NCI-H1417 (cell line): ENCODE measurements at places on chromosomes 1 and 21.

GRCh38 chr1:18923756-18924211 lies 21.4 kb upstream of the ALDH4A1 start:
- DNase-seq: no peak

DNA sequence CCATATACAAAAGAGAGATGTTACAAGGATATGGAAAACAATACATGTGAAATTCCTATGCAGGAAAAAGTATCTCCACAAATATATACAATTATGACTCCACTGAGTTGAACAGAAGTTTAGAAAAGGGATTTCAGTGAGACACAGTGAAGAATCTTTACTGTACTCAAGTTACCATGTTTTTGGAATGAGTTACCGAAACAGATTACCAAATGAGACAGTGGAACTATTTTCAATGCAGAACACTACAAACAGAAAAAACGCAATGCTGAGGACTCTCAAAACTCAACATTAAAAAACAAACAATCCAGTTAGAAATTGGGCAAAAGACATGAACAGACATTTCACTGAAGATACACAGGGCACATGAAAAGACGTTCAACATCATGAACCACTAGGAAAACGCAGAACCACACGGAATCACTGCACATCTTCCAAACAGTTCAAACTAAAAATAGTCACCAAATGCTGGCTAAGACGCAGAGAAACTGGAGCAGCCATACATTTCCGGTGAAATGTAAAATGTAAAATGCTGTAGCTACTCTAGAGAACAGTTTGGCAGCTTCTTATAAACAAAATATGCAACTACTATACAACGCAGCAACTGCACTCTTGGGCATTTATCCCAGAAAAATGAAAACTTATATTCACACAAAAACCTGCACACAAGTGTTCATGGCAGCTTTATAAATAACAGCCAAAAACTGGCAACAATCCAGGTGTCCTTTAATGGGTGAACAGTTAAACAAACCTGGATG lies 118.7 kb downstream of the UBR4 start:
- no peak for DNase-seq

DNA sequence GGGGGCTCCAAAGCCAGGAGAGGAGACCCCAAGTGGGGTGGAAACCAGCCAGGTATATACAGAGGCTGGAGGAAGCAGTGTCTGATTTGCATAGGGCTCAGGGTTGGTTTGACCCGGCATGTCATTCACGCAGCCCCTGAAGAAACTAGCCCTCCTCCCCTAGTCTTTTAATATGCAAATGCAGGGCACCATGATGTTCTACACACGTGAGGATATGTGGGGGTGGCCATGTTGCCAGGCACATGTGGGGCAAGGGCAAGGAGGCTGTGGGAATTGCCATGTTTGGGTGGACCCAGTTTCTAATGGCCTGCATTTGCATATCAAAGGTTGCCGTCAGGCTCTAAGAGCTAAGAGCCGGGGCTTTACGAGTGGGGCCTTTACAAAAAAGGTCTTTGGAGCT lies 12.0 kb upstream of the RHOU start:
- no peak for DNase-seq

GRCh38 chr1:233487408-233487807 lies 126.5 kb upstream of the KCNK1 start:
- DNase-seq: no peak

DNA sequence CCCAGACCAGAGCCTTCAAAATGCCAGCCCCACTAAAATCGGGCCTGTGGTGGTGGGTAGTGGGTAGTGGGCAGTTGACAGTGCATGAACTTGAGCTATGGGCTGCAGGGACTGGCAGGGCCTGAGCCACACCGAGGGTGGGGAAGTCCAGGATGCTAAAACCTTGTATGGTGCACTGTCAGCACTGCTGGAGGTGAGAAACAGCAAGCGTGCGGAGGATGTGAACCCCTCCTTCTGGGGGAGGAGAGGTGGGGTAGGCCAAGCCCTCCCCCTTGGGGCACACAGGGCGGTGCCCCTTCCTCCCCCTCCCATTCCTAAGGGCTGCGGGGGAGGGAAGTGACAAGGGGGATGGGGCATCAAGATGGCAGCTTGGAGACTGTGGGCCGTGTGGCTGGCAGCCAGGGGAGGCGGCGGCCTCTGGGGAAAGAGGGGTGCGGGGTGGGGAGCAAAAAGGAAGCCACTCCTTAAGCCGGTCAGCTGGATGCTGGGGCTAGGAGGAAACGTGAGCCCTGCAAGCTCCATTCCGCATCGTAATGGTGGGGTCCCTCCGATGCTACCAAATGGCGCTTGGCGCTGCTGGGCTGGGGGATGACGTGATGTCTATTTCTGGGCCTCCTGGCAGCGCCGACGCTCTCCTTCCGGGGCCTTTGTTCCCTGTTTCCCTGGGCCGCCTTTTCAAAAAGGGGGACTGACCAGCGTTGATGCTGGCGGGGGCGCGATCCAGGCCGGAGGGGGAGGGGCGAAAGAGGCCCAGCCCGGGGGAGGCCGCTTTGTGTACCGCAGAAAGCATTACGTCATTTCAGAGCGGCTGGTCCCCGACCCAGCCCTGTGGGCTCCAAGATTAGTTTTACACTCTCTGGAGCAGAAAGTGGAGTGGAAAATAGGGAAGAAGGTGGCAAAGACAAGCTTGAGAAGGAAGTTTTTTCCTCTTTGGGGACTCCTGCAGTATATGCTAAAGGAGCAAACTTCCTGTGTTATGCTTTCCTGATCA lies 809 bp downstream of the SYT11 start:
- peak; percentile 91 for DNase-seq

- DNase-seq: no peak
Measured at GRCh38 chr1:53390736-53391135, 62.9 kb upstream of the LRP8 start.

DNA sequence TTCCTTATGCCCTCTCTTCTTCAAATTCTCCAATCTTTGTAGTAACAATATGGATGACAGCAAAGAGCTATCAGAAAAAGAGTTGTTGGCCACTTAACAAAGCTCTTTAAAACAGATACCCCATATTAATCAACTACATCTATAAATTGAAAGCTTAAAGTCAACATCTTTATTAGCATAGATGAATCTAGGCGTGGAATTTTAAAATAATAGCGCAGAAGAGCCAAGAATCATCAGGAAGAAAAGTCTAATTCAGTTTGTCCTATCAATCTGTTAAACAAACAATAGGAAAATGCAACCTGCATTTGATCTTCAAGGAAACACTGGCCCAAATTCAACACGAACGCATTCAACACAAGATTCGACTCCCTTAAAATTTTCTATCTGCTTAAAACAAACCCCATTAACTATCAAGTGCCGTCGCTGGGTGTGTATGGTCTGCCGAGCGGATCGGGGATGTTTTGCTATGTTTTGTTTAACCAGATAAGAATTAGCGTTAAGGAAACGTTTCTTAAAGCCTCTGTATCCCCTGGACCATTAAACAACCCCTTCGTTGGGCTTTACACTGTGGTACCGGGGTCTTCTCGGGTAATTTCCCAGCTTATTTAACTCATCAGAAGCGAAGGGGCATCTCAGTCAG lies 1.0 kb downstream of the LYST start:
- no peak for DNase-seq

DNA sequence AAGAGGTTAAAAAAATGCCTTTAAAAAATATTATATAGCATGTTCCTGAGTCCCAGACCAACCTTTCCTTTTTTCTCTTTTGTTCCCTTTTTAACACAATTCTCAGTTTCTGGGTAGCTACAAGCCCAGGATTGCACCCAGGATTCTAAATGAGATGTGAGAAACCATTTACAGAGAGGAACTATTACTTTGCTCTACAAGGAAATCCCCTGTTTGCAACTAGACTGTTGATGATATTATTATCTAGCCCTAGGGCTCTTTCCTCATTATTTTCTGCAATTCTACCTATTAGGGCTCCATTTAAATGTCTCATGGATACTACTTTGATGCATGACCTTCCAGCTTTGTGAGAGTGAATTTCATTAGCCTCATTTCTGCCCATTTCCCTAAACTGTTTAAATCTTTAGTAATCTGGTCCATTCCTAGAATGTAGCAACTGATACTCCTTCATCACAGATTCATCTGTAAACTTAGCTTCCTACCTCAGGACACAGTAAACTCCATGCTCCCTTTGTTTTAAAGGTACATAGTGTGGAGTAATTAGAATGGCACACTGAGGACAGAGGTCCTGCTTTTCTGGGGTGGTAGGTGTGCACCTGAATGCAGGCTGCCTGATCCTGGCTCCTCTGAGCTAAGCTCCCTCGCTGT lies 7.1 kb upstream of the KIF14 start:
- DNase-seq: no peak

GRCh38 chr1:34711485-34711884 lies 43.4 kb upstream of the GJB5 start:
- peak; percentile 2 for DNase-seq

- no peak for DNase-seq
Measured at GRCh38 chr1:62282909-62283755, 36.1 kb downstream of the KANK4 start.

DNA sequence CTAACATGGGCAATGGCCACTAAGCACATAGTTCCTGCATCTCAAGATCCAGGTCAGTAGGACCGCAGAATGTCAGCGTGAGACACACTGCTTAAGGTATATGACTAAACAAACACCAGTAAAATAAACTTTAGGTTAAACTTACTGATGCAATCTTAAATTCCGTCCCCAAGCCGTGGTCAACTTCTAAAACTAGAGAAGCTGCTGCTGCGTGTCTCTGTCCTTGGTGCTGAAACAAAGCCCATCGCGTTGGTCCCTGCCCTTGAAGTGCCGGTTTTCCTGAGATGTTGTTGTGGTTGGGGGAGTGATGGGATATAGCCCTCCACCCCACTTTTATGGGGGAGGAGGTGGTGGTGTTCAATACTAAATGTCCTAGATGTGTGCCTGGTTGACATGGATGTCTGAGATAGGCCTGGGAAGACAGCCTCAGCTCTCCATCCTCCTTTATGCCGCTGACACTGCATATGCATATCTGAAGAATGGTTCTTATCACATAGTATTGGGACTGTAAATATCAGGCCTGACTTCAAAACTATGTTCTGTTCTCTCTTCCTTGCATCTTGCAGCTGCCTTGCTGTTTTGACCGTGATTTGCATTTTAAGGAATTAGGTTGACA lies 72.0 kb upstream of the KCNA3 start:
- DNase-seq: no peak

- no peak for DNase-seq
Measured at GRCh38 chr1:182291584-182292192, 99.9 kb downstream of the GLUL start.

DNA sequence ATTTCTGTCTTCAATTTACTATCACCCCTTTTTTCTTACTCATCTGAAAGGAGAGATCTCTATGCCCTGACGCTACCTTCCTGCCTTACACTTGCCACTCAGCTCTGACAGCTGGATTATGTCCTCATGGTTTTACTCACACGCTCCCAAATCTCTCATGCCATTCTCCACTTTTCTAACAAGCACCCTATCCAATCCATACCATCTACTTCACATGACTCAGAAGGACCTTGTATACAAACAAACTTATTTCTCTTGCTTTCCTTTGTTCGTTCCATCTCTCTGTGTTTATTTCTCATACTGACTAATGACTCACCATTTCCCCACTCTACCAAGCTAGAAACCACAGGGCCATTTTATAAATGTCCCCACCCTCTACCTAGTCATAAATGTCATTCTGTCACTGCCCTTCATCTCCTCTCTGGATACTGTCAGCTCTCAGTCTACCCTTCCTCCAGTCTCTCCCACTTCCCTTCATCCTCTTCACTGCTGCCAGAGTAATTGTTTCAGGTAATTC lies 87.3 kb downstream of the USP24 start:
- DNase-seq: no peak

GRCh38 chr1:184433956-184434502 lies 47.2 kb downstream of the C1orf21 start:
- peak; percentile 70 for DNase-seq

GRCh38 chr1:98888869-98889268 lies 115.8 kb downstream of the PLPPR5 start:
- DNase-seq: no peak

GRCh38 chr21:14456911-14457310 lies 74.0 kb upstream of the HSPA13 start:
- DNase-seq: no peak

GRCh38 chr21:38628349-38628748 lies 130.1 kb upstream of the ERG start:
- DNase-seq: no peak

DNA sequence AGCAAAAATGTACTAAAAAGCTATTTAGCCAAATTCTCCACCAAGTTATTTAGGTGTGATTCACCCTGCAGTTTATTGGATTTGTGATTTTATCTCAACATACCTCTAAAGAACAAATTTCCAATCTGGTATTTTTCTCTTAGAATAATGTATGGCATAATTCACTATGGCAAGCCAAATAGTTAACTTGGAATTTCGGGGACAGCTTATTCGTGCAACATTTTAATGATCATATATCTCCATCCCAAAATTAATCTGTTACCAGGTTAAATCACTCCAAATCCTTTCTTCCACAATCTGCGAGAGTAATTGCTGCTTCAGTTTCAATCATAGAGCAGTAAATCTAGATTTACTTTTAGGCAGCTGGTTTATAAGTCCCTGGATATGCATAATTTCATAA lies 53.4 kb downstream of the ERICH3 start:
- no peak for DNase-seq

- no peak for DNase-seq
Measured at GRCh38 chr1:220450927-220451326, 77.0 kb upstream of the MARK1 start.
